ENCODE measurements at places on chromosomes 12 and 14. TPM values are rescaled to one million over a fixed set of nuclear protein-coding genes. Genes with fewer than 3 reads are reported as not detected.
A peak's percentile ranks its signal among the peaks of the same experiment; 100 is the strongest.

The GPR65 gene
- polyA plus RNA-seq, result not detected

DNA sequence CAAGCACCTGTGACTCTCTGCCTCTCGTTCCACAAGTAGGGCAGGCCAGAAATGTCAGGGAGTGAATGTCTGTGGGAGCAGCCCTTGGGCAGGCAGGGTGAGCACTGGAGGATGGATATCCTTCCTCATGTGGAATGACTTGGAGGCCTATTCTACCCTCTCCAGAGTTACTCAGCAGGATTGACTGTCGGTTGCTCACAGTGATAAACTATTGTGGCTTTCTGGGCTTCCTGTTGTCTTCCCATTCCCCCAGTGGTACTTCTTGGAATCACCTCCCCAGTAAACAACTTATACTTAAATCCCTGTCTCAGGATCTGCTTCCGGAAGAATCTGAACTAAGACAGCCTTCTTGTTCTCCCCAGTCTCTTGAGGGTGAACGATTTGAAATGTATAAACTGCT, 79.6 kb upstream of the MANSC4 start:
- no peak for DNase-seq

DNA sequence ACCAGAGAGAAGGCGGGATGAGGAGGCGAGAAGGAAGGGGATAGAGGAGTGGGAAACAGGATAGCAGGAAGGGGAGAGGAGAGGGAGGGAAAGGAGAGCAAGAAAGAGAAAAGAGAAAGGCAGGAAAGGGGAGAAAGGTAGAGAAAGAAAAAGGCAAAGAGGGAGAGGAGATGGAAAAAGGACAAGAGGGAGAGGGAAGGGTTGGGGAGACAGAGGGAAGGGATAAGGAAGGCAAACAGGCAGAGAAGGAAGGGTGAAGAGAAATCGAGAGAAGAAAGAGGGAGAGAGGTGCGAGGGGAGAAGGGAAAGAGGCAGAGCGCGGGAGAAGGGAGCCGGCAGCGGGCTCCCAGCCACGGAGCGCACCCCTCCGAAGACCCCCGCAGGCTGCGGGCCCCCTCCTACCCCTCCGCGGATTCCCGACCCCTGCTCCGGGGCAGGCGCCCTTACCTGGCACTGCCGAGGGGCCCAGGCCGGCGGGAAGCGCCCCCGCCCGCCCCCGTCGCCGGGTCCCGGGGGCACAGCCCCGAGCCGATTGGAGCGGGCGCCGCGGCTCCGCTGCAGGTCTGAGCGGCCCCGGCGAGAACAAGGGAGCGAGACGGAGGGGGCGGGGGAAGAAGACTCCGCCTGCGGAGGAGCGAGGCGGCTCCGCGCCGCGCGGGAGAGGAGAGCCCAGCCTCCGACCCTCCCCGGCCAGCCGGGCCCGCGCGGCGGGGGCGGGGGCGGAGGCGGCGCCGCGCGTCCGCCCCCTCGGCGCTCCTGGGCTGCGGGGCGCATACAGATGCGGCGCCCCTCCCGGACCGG, at the start of gene CDH24:
TSS of gene CDH24 (minus strand) at position 565 of the 801 bp plus-strand sequence. CDS start 1,787 bp downstream, outside the sequence.
- peak; percentile 64 for DNase-seq

GRCh38 chr12:103858953-103859601, 18.0 kb upstream of the NT5DC3 start:
- DNase-seq, result peak; percentile 93

- no peak for DNase-seq
Measured at GRCh38 chr12:121165316-121165715, 32.6 kb downstream of the P2RX7 start.

DNA sequence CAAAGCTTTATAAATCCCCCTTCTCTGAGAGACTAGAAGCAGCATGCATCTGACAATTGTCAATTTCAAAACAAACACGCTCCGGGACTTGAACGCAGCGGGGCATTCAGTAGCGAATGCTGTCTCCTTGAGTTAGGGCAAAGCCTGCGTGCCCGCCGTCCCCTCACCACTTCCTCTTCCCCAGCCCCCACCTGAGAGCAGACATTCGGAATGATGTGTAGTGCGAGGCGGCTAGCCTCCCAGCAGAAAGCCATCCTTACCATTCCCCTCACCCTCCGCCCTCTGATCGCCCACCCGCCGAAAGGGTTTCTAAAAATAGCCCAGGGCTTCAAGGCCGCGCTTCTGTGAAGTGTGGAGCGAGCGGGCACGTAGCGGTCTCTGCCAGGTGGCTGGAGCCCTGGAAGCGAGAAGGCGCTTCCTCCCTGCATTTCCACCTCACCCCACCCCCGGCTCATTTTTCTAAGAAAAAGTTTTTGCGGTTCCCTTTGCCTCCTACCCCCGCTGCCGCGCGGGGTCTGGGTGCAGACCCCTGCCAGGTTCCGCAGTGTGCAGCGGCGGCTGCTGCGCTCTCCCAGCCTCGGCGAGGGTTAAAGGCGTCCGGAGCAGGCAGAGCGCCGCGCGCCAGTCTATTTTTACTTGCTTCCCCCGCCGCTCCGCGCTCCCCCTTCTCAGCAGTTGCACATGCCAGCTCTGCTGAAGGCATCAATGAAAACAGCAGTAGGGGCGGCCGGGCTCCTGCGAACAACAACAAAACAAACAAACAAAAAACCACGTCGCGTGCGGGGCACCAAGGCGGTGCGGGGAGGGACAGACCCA, 2.2 kb downstream of the PRMT8 start:
- DNase-seq, result no peak

DNA sequence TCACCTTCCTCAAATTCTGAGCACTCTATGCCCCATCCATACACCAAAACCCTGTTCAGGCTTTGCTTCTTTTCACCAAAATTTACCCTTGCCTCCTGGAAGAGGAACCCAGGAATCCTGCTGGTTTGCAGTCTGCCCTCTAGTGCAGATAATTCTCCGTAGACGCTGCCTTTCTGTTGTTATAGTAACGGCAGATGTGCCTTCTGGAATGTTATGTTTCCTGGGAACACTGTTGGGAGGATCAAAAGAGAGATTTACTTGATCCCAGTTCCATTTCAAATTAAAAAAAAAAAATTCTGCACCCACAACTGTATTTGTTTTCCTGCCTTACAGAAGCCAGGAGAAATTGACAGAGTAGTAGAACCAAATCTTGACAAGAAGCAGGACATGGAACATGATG, 104.2 kb upstream of the RMST start:
- DNase-seq, result no peak
